CD4-positive, alpha-beta T cell treated with Interleukin-21 for 1 hour (primary cell): ENCODE measurements at places on chromosomes 7 and 10.

- no peak for DNase-seq
Measured at GRCh38 chr10:6274040-6274439, 71.3 kb downstream of the PFKFB3 start.

DNA sequence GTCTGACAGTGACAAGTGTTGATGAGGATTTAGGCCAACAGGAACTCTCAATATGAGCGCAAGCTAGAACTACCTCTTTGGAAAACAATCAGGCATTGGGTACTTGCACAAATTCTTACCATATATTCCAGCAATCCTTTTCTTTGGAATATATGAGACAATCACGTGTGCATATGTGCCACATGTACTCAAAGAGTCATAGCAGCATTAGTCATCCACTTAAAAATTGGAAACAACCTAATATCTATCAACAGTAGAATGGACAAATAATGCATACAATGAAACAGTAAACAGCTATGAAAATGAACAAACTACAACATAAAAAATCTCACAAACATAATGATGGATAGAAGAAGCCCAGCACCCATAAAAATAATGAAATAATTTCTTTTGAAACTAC, 179.7 kb downstream of the GLI3 start:
- DNase-seq: no peak

DNA sequence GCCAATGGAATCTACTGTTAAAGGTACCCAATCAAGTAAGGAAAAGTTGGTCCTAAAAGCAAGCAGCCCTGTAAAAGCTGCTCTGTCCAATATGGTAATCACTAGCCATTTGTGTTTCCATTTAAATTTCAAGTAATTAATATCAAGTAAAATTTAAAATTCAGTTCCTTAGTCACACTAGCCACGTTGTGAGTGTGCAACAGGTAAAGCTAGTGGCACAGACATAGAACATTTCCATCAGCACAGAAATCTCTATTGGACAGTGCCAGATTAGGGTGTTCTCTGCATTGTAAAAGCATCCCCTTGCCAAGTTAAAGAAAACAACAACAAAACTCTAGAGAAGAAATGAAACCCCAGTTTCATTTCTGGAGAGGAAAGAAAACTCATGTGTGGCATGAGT, 4.4 kb downstream of the CAV1 start:
- DNase-seq: no peak

DNA sequence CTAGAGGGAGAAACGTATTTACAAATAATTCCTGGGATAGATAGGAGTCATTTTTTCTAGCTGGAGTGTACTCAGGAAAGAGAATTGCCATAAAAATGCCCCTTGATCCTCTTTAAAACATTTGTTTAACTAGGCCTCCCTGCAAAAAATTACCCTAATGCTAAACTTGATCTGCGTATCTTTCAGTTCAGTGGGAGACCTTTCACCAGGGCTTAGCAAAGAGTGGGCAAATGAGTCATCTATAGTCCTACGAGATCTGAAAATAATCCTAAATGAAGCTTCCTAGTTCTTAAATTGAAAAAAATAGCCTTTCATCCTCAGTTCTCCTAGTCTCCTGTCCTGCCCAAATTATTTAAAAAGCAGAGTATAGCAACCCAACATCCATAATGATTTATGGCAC, 198.6 kb upstream of the FRMD4A start:
- no peak for DNase-seq

DNA sequence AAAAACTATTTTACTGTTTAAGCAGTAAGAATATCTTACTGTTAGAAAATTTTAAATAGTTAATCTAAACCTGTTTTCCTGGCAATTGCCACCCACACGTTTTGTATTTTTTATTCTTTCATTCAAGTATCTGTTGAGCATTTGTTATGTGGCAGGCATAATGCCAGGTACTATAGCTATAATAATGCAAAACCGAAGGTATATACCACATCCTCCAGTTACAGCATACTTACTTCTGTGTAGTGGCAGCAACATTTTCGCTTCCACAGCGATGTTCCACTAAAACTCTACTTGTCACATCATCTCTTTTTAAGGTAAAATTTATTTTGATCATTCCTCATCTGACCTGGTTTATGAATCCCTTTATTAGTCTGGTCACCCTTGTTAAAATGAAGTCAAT, 30.0 kb downstream of the WASL start:
- no peak for DNase-seq

DNA sequence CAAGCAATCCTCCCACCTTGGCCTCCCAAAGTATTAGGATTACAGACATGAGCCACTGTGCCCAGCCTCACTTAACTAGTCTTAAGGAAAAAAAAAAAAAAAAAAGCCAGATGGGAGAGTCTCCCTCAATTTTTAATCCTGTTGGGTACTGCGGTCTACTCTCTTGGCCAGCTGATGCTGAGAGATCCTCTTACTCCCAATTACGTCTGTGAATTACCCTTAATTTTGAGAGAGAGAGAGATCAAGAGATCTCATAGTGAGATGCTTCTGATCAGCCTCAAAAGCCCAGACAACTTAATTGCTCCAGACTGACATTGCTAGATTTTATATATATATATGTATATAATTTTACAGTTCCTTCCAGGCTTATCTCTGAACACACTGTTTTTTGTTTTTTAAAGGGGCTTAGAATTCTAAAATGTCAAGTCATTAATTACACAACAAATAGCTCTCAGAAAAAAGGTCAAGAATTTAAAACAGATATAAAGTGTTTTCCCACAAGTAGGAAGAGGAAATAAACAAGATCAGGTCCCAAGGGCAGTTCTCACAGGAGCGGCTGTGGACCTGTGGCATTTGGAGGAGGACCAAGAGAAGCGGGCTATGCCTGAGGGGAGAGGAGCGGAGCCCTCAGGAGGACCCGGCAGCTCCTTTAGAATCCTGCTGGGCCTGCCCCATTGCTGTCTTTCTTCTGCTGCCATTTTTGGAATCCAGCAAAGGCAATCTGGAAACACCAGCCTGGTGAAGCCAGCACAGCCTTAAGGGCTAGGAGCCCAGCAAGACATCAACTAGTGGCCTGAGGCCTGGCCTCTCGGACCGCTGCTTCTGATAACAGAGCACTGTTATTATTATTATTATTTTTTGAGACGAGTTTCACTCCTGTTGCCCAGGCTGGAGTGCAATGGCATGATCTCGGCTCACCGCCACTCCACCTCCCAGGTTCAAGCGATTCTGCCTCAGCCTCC, 30.1 kb downstream of the DENND2A start:
- DNase-seq: no peak

- DNase-seq: no peak
Measured at GRCh38 chr10:127715782-127716378, 21.1 kb upstream of the FOXI2 start.

DNA sequence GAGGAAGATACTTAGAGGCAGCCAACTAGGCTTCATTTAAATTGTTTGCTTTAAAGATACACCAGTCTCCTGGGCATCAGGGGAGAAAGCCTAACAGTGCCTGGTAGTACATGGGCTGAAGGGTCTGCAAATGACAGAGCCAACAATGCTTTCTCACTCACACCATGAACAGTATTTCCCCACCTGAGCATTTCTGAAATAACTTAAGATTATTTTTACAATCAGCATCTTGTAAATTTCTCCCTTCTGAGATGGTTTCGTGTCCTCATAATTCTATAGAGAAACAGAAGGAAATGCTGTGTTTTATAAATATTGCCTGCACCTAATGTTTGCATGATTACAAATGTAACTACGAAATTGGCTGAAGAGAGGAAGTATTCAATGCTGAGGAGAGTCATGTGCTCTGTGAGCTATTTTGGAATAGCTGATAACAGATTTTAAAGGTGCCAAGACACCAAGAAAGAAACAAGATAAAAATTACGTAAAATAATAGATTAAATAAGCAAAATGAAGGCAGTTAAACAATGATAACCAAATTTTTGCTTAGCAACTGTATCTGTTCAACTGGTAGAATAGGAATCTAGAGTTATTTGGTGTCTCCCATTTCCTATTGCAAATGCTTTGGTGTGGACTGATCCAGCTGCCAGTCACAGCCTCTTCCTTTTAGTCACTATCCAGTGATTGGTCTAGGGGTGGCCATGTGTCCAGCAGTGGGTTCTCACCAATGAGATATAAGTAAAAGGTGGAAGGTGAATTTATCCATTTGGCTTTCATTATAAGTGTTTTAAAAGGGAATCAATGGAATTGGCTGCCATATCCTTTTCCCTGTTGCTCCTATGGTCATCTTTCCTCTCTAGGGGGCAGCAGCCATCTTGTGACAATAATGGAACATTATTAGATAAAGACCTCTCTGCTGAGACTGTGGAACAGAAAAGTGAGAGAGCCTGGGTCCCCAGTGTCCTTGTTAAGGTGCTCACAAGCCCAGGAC, 167.9 kb upstream of the SLC26A5 start:
- DNase-seq: no peak

- peak; percentile 74 for DNase-seq
Measured at GRCh38 chr10:133260895-133261725, 15.6 kb downstream of the ADAM8 start.

- DNase-seq: no peak
Measured at GRCh38 chr10:131477457-131478121, 166.1 kb upstream of the TCERG1L start.

DNA sequence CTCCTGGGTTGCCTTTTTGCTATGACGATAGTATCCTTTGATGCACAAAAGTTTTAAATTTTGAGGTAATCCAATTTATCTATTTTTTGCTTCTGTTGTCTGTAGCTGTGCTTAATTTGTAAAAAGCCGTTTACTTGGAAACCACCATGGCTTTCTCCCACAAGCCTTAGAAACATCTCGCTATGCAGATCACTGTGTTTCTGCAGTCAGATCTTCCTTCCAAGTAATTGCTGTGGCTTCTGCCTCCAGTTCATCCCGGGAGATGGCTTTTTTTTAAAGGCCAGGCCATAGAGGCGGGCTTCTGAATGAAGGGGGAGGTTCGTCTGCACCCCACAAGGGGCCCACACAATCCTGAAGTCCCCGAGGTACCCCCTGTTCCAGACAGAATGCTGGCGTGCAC, 48.3 kb upstream of the OCM2 start:
- DNase-seq: no peak

DNA sequence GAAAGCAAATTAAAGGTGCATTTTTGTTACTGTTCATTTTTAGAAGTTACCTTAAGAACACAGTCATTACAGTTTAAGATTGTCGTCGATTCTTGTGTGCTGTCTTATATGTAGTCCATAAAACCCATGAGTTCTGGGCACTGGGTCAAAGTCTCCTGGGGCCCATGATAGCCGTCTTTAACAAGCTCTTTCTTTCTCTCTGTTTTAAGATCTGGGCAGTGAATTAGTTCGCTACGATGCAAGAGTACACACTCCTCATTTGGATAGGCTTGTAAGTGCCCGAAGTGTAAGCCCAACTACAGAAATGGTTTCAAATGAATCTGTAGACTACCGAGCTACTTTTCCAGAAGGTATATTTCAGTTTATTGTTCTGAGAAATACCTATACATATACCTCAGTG, 90.7 kb upstream of the CAPZA2 start:
- no peak for DNase-seq

- no peak for DNase-seq
Measured at GRCh38 chr10:1560535-1561192, 176.7 kb downstream of the ADARB2 start.

DNA sequence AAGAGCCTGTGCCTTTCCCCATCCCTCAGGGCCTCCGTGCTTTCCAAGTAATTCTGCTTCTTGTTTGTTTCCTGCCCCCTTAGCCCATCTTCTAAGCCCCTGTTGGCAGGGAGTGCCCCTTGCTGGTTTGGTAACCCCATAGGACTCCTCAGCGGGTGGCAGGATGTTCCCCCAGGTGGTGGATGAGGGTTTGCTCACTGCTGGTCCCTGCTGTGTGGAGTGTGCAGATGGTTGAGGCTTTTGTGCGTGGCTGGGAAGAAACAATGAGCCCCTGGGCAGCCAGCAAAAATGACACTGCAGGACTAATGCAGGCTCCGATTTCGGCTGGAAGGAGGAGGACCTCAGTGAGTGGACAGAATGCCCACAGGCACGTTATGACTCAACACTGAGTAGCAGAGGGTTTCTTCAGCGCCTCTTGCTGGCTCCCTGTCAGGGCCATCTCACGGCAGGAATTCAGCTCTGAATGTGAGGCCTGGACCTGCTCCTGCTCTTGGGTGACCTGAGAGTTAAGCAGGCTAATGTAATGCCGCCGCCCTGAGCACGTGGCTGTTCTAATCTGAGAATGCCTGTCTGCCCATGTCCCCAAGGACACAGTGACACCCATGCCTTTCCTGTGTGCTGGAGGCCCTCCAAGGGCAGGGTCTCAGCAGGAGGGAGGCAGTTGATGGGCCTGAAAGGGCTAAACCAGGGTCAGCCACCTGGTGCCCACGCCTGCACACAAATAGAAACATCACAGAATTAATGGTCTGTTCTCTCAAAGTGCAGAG, 16.6 kb downstream of the BAG3 start:
- no peak for DNase-seq

DNA sequence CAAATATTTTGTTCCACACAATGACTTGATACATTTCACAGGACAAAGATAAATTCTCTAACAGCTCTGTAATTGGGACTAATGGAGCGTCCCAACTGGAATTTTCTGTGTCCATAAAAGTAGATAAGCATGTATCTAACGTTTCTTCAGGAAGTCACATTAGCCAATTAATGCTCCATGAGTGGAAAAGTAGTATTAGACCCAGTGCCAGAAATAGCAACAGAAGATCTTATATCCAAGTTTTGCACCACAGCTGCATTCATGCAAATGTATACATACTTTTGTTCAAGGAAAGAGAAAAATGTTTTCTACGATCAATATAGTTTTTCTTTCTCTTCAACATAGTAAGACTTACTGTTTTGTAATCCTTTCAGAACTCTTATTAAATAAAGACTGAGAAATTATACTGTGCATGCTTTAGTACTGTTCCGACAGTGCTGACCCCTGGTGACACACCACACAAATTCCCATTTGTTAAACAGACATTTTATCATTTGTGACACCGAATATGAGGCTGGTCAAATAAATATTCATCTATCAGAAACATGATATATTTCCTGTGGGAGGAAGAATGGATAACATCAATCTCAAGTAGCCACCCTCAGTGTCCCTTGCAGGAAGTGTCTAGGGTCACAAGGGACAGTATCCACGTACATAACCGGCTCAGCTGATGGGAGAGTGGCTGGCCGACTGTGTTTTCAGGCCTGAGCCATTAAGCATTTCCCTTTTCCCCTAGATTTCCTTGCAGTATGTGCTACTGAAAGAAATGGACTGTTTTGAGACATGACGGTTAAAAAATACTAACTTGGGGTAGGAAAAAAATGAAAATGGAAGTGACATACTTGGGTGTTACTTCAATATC, 102.1 kb upstream of the RSU1 start:
- DNase-seq: no peak

GRCh38 chr7:101121991-101122932, 4.6 kb upstream of the SERPINE1 start:
- DNase-seq: no peak
